ENCODE measurements at places on chromosomes 6 and 20.

- H3K4me3 ChIP-seq, result no peak overlapping the region
- no peaks in the 10 kb centered on the region for H3K4me1 ChIP-seq
- no peak overlapping the region for H3K27ac ChIP-seq
- no peak for DNase-seq
- H3K27me3 ChIP-seq, result no peaks in the 10 kb centered on the region
- no peaks in the 10 kb centered on the region for H3K36me3 ChIP-seq
These were observed 11.3 kb downstream of the FAXC start for GRCh38 chr6:99338188-99338587.

DNA sequence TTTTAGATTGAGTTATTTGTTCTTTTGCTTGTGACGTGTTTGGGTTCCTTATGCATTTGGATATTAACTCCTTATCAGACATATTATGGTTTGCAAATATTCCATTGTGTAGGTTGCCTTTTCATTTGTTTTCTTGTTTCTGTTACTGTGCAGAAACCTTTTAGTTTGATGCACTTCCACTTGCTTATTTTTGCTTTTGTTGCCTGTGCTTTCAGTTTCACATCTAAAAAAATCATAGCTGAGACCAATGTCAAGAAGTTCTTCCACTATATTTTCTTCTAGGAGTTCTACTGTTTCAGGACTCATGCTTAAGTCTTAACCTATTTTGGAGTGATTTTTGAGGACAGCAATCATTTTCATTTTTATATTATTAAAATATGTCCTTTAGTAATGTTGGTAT lies 113.5 kb downstream of the EPM2A start:
- no peaks in the 10 kb centered on the region for H3K27me3 ChIP-seq
- no peak overlapping the region for H3K4me3 ChIP-seq
- no peak overlapping the region for H3K27ac ChIP-seq

DNA sequence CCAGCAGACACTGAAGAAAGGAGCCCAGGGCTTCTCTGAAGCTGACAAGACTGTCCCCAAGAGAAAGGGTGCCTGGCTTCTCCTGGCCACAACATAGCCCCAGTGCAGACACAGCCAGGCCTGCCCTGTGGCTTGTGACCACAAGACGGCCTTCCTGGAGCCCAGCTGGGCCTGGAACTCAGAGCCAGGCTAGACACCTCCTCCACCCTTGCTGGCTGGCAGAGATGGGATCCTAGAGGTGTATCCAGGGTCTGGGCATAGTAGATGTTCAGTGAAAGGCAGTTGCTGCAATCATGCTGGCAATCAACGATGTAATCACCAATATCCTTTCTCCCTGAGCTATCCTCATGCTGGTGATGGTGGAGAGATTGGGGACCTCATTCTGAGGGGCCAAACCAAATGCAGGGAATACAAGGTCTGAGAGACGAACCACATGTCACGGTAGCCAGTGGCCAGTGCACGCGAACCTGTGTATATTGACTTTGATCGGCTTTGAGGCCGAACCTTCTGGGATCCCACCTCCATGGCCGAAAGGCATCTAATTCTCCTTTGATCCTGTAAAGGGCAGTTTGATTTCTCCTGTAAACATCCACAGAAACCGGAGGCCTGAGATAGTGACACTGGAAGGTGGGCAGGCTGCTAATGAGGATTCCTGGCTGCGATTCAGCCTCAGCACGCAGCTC lies 115.2 kb downstream of the PSMB1 start:
- DNase-seq, result peak; percentile 64
- no peaks in the 10 kb centered on the region for H3K27me3 ChIP-seq
- H3K27ac ChIP-seq, result peak overlapping the region; percentile 95
- peaks cover 29% of the 10 kb centered on the region for H3K4me1 ChIP-seq
- H3K4me3 ChIP-seq, result peak overlapping the region; percentile 55

DNA sequence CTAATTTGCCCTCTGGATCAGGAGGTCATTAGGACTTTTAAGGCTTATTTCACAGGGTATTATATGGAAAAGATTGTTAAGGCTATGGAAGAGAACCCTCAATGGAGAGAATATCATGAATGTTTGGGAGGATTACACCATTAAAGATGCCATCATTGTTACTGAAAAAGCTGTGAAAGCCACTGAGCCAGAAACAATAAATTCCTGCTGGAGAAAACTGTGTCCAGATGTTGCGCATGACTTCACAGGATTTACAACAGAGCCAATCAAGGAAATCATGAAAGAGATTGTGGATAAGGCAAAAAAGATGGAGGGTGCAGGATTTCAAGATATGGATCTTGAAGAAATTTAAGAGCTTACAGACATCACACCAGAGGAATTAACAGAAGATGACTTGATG lies 798.3 kb upstream of the SLC35B3 start:
- H3K36me3 ChIP-seq, result no peaks in the 10 kb centered on the region
- DNase-seq, result no peak
- no peak overlapping the region for H3K4me3 ChIP-seq
- H3K27me3 ChIP-seq, result no peaks in the 10 kb centered on the region
- no peak overlapping the region for H3K27ac ChIP-seq

DNA sequence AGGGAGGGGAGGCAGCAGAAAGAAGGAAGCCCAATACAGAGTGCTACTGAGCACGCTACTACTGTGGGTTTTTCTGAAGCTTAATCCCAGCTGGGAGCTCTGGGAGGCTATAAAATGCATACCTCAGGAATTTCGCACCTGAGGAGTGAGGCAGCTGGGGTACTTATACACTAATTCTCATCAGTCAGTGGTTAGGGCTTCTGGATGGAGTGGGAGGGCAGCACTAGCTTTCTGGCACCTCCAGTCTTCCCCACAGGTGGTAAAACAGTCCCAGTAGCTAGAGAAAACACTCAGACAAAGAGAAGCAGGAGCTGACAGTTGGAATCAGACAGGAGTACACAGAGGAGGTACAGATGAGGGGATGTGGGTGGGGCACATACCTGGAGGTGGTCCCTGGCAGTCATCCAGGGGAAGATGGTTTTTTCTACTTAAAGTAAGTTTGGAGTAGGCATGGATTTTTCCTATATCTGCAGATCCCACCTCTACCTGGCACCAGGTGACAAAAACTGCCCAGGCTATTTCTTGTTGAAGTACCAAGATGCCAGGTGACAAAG lies 37.8 kb downstream of the CPXM1 start:
- no peak overlapping the region for H3K27ac ChIP-seq
- H3K4me1 ChIP-seq, result no peaks in the 10 kb centered on the region
- no peaks in the 10 kb centered on the region for H3K36me3 ChIP-seq
- H3K27me3 ChIP-seq, result peaks cover 49% of the 10 kb centered on the region
- H3K4me3 ChIP-seq, result no peak overlapping the region

DNA sequence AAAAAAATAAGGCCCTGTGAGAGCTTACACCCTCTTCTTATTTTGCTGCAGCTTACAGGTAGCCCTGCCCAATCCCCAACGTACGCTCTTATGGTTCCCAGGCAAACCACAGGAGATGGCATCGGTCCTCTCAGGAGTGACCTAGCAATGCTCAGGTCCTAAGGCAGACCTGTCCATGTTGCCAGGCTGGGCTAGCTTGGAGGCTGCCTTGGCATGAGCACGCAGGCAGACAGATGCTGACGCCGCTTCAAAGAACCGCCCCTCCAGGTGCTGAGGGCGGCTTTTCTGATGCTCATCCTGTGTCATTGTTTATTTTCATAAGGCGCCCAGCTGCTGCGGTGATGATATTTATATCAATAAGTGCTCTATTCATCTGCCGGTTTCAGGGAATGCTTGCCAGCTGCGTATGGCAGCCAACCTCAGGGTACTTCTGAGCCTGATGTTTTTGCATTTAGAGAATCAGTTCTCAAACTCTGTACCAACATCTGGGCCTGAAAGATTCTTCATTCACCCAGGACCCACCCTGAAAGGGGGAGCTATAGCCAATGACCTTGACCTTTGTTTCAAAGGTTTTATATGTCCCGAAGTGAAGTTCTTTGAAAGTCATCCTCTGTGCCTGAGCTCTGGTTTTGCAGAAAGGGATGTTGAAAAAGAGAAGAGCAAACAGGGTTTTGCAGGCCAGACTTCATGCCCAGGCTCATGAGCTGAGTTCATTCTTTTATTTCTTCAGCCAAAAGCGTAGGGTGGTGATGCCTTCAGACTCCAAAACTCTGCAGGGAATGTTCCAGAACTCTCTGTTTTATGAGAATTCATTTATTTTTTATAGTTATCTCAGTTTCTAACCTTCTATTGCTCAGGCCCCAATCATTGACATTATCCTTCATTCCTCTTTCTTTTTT lies 475.6 kb upstream of the CHD6 start:
- no peak overlapping the region for H3K4me3 ChIP-seq
- no peak overlapping the region for H3K27ac ChIP-seq
- H3K4me1 ChIP-seq, result no peaks in the 10 kb centered on the region
- DNase-seq, result no peak
- H3K27me3 ChIP-seq, result peaks cover 3% of the 10 kb centered on the region

All from psoas muscle (tissue), 8 donors.